Common myeloid progenitor, CD34-positive (primary cell): ENCODE measurements at places on chromosomes 2 and 18.

DNA sequence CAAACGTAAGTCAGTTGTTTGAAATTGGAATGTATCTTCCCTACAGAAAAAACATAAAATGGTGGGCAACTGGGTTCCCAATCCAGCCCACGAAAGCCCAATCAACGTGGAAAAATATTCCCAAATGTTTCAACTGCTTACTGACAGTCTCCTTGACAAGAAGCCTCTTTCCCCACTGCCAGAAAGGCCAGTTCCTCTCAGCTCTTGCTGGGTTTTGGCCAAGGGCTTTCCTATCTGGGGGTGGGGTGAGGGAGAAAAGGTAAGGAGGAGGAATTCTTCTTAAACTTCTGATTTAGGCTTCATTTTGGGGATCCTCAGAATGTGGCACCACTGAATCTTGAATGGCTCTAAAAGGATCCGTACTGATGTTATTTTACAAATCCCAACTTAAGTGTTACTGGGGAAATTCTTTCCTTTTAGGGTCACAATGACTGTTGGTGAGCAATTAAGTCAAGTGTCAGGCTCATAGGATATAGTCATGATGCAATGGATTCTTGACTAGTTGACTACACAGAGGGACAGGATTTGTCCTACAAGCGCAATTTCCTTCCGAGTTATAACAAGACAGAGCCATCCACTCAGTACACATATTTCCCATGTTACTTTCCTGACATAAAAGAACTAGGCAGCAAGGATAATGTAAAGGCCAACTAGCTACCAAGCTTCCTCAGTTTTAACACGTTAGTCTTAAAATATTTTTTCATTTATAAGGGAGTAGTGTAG, 73.6 kb downstream of the SPRED2 start:
- DNase-seq, result no peak

DNA sequence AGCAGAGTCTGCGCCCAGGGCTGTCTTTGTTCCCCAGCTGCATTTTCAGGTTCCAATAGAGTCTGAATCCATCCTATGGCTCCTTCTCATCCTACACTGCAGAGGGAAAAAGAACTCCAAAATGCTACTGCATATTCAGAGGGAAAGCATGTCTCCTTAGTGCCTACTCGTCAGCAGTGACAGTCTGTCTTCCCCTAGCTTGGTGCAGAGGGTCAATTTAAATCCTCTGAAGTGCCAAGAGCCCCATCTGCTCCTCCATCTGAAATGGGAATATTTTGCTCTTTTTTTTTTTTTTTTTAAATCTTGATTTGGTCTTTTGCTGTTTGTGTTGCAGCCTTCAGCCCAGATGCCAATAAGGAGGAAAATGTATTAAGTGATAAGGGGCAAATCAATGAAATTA, 199.3 kb downstream of the RNF144A start:
- DNase-seq, result no peak

- DNase-seq, result no peak
Observed at GRCh38 chr18:37305066-37305465, 260.5 kb downstream of the CELF4 start.

- DNase-seq, result no peak
Observed at GRCh38 chr2:238985041-238985729, 137.3 kb downstream of the TWIST2 start.

DNA sequence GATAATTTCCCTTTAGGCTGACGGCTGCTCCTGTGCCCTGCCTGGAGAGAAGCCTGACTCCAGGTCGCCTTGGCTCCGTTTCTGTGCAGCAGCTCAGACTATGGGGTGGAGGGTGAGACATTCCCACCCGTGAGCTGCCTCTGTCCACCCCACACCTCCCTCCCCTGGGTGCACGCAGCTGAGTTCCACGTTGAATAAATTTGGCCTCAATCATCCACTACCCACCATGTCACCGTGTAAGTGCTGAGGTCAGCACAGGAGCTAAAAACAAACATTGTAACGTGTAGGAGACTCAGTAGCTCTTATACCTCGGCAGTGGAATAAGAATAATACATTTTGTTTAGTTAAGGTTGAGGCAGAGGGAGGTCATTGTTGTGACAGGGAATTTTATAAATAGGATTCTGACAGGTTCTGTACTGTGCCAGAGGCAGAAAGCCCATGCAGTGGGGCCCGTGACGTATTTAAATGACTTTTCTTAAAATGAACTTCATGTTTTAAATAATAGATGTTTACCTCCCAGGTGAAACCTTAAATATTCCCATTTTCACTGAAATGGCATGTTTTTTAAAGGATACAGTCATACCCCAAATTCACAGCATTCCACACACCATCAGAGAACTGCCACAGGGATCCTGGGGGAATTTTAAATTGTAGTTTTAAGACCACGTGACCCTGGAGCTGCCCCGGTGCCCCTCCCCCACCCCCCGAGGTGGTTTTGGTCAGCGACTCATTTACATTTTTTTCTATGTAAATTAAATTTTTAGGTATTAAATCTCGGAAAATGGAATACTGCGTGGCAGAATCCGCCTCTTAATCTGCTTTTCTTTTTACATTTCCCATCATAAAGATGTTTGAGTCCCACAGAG, 50.2 kb downstream of the NFATC1 start:
- DNase-seq, result no peak

- no peak for DNase-seq
Observed at GRCh38 chr2:149346272-149346671, 15.9 kb downstream of the LYPD6 start.

GRCh38 chr18:63079114-63079513, 240.5 kb downstream of the BCL2 start:
- no peak for DNase-seq

DNA sequence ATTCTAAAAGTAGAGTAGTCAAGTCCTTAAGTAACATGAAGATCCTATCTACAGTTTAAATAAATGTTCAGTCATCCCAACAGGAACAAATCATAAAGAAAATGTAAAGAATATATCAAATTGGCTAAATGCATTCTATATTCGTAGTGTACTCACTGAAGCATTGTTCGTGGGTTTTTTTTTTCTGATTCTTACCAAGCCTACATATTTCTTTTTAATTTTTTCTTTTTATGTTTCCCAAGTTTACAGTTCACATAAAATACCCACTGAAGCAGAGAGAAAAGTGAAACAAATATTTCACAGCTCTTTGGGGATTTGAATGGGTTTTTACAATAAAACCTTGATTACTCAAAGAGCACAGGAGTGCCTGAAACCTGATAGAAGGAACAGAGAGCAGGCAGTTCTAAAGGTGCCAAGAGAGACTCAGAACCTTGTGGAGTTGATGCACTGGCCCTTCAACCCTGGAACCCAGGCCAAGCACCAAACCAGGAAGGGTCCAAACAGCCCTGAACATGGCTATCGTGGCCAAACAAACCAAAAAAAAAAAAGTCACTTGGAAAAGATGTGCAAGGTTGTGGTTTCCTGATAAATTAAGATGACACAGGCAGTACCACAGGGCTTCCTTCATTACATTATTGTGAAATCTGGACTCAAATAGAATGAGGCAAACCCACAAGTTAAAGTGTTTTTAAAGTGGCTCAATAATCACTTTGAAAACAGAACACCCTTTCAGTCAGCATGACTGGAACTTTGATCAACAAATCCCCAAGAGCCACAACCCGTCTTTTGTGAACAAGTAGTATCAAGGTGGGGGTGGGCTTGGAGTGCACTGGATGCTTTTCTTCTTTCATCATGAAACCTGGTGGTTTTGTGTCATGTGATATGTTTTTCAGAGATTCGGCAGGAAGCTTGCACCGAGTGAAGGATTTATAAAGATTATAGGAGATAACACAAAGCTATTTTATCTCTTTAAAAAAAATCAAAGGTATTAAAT, 245.0 kb upstream of the FN1 start:
- peak; percentile 25 for DNase-seq

DNA sequence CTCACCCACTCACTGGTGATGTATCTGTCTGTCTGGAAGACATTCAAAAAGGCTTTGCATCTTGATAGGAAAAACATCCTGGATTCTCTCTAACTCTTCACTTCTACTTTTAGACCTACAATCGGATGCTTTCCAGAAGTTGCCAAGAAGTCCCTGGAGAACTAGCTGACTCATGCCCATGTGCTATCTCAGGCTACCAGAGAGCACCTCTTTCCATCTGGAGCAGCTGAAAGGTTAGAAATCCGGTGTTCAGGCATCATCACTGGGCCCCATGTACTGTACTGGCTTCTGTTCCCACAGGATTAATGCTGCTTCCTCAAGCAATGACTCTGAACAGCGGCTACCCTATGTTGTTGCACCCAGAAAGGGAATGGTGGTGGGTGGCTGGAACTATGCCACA, 259.0 kb downstream of the NBAS start:
- no peak for DNase-seq

DNA sequence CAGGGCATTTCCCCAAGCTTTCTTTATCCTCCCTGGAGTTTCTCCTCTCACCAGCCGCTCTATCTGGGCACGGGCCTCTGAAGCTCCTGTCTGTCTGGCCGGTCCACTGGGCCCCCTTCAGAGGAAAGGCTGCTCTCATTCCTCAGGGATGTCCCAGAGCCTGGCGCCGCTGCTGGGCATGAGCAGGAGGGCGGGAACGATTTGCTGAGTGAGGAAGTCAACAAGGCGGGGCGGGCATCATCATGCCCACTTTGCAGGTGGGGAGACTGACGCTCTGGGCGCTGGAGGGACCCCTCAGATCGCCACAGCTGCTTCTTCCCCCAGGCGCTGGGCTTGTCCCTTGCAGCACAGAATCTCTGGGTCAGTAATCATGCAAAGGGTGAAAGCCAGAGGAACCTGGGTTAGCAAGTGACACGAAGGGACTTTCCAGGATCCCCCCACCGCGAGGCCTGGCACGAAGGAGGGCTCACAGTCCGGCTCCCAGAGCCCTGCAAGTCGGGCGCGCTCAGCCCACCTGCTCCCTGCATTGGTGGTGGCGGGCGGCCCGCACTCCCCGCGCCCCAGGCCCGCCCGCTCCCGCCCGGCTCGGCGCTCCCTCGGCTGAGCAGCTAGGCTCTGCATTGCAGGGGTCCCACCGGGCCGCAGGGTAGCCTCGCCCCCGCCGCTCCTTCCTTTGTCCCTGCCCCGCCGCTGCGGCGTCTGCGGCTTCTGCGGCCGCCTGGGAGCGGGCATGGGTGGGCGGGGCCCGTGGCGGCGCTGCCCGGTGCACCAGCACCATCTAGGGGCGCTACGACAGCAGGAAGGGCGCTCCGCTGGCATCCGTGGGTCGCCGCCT, 157.8 kb downstream of the CYRIA start:
- peak; percentile 83 for DNase-seq

GRCh38 chr2:62785216-62785615, 79.7 kb downstream of the EHBP1 start:
- DNase-seq, result peak; percentile 20

- no peak for DNase-seq
Observed at GRCh38 chr2:136351684-136352083, 233.7 kb upstream of the CXCR4 start.

DNA sequence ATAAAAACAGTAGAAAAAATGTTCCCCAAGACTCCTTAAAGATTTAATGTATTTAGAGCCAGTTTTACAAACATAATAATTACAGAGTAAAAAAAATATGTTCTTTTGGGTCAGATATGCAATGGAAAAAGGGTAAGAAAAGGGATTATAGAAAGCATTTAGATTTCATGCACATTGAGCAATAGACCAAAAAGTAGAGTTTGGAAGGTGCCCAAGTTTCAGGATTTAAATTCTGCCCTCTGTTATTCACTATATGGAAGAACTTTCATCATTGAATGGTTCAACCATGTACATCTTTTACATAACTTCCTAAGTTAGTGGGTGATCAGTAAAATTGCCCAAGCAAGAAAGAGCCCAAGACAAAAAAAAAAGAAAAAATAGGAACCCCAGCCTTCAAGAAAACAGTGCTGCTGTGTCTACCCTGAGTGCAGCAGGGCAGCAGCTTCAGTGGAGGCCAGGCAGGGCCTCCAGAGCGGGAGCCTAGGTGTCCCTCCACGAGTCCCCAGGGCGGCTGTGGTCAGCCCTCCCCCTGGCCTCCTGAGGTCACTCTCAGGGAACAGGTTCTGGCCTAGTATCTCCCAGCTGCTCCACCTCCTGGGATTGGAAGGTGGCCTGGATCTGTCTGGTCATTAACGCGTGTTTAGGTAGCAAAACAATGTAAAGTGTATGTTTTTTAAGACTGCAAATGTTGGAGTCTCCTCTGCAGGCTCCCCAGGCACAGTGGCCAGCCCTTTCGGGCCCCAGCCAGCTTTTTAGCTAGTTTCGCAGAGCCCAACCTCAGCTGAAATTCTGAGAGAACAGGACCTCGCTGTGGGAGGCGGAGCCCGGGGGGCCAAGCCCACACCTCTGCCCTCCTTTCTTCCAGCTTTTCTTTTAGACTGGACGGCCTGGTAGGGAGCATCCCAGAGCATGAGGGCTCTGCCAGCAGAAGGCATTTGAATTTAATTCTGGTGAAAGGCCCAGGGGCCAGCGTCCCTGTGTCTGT, 77.3 kb downstream of the TEX51 start:
- DNase-seq, result no peak

DNA sequence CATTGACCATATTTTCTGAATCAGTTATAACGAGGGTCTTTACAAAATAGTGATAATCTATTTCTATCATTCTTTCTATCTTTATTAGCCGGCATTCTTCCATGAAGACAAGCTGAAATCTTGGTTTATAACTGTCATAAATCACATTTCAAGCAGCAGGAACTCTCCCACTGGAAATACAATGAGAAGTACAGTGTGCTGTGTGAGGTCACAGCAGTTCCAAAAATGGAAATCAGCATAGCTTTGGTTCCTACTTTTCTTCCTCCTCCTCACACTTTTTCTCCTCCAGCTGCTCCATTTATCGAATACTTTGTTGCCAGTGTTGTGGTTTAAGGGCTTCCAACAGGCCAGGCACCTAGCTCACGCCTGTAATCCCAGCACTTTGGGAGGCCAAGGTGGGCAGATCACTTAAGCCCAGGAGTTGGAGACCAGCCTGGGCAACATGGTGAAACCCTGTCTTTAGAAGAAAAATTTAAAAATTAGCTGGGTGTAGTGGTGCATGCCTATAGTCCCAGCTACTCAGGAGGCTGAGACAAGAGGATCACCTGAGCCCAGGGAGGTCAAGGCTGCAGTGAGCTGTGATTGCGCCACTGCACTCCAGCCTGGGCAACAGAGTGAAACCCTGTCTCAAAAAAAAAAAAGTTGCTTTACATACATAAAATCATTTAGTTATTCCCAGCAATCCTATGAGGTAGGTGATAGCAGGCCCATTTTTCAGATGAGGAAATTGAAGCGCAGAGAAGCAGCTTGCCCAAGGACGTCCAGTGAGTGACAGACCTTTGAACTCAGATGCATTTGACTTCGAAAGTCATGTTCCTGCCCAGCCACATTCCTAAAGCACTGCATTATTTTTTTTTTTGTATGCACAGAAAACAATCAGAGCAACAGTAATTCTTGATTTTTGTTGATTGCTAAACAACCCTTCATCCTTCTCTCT, 34.0 kb upstream of the GPR55 start:
- no peak for DNase-seq

GRCh38 chr2:128477891-128478290, 159.2 kb upstream of the HS6ST1 start:
- no peak for DNase-seq

- DNase-seq, result no peak
Observed at GRCh38 chr2:172609488-172609887, 53.6 kb downstream of the PDK1 start.

GRCh38 chr18:65938592-65939372, 188.0 kb downstream of the CDH7 start:
- peak; percentile 62 for DNase-seq

- DNase-seq, result no peak
Observed at GRCh38 chr2:140759426-140760156, 1371.2 kb downstream of the LRP1B start.
